Left colon (tissue), 2 donors: ENCODE measurements at places on chromosomes 1 and 21. TPM values are rescaled to one million over a fixed set of nuclear protein-coding genes. Genes with fewer than 3 reads are reported as not detected.

DNA sequence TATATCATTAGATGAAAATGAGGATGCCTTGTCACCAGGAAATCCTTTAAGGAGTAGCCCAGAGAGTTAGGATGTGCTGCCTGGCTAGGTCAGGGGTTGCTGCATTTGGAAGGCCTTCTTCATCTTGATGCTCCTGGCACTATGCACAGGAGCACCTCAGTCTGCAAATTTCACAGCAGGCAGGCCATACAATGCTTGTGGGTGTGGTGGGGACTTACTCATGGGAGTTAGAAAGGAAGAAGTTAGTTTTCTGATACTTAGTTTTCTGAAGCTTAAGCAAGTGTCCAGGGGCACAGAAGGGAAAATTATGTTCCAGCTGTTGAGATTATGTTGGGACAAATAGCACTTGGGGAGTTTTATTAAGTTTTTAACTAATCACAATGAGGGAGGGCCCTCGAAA, 11.4 kb downstream of the HLX start:
- no peak for DNase-seq

DNA sequence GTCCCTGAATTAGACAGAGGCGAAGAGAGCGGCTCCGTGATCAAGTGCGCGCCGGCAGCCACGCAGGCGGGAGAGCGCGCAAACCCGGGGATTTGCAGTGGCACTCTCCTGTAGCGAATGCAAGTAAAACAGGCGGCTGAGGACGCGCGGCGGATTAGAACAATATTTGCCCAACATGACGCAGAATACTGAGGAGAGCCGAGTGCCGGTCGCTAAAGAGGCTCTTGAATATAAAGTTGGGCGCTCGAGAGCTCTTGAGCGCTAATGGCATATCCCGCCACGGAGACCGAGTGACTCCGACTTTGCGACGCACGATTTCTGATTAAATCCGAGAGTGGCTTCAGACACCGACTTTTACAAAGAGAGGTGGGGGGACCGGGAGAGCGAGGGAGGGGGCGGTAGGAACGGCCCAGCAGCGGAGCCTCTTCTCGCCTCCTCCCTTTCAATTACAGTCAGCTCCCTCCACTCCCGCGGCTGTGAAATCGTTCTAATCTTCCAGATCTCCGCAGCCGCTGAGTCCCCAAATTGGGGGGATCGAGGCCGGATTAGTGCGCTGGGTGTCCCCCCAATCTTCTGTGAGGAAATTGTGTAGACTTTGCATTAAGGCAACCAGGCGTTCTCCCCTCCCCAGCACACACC, 2.3 kb downstream of the PAX7 start:
- no peak for DNase-seq

- DNase-seq: no peak
Observed at GRCh38 chr1:61420243-61420642, 304.7 kb downstream of the TM2D1 start.

DNA sequence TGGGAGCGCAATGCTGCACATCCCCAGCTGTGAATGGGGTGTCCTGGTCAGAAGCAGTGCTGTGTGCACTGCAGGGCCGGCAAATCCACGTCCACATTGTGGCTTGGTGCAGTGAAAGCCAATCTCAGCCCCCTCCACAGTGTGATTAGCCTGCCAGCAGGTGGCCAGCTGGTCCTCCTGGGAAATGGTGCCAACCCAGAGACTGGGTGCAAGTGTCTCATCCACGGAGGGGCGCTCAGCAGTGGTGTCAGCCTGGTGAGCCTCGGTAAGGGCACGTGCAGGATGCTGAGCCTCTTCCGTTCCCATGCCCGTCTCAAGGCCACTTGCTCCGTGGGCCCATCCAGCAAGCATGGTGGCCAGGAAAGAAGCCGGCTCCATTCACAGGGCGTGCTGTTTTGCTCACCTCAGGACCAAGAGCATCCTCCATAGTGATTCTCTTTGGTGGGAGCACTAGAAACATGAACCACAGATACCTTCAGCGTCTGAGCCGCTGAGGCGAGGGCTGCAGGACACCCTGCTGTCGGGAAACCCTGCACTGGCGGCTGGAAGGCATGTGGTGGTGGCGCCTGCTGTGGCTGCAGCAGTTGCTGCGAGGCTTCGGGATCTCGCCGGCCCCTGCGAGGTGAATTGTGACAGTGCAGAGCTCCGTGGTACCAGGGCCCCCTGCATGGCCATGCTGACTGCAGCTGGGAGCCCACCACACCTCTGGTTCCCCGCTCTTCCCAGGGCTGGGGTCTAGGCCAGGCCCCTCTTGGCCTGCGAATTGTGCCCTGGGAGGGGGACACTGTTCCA, 2.0 kb upstream of the SMYD3 start:
- DNase-seq: no peak

Gene AADACL4
- not detected for total RNA-seq
